ENCODE measurements at places on chromosomes 16 and 17. TPM values are rescaled to one million over a fixed set of nuclear protein-coding genes. Genes with fewer than 3 reads are reported as not detected.

PEX12 gene
- 3.7 TPM for total RNA-seq

VTN gene
- total RNA-seq: 0.11 TPM

SOST gene
- total RNA-seq: not detected

CSH2 gene
- total RNA-seq: not detected

MEFV gene
- 0.12 TPM for total RNA-seq

CCL16 gene
- total RNA-seq: not detected

B4GALNT2 gene
- not detected for total RNA-seq

CRHR1 gene
- total RNA-seq: not detected

FOXN1 gene
- total RNA-seq: under 0.01 TPM

CCT6B gene
- total RNA-seq: 1.2 TPM

KRT13 gene
- total RNA-seq: 0.55 TPM

YBX2 gene
- total RNA-seq: under 0.01 TPM

KIF1C gene
- total RNA-seq: 49.6 TPM

MAPK8IP3 gene
- 44.9 TPM for total RNA-seq

RNF112 gene
- total RNA-seq: 2.1 TPM

RNF157 gene
- 0.75 TPM for total RNA-seq

HS3ST3B1 gene
- 19.7 TPM for total RNA-seq

AANAT gene
- total RNA-seq: not detected

ZNF385C gene
- total RNA-seq: not detected

ALDOC gene
- 110 TPM for total RNA-seq

PIRT gene
- not detected for total RNA-seq

TUBB3 gene
- total RNA-seq: 596 TPM

P2RX5 gene
- 4.0 TPM for total RNA-seq

SHPK gene
- 15.4 TPM for total RNA-seq

CLDN9 gene
- total RNA-seq: not detected

TMEM114 gene
- not detected for total RNA-seq

ATP2A1 gene
- total RNA-seq: 0.22 TPM

NPIPB5 gene
- total RNA-seq: 111 TPM

PRR29 gene
- total RNA-seq: 0.11 TPM

OTOA gene
- under 0.01 TPM for total RNA-seq

AOC2 gene
- total RNA-seq: 0.75 TPM

KRT20 gene
- total RNA-seq: 0.22 TPM

IL17C gene
- total RNA-seq: not detected

PFAS gene
- total RNA-seq: 41.8 TPM

RAP1GAP2 gene
- 2.4 TPM for total RNA-seq

SEPTIN12 gene
- not detected for total RNA-seq

SENP3 gene
- total RNA-seq: 83.8 TPM

HSPB9 gene
- not detected for total RNA-seq

CA5A gene
- not detected for total RNA-seq

TAC4 gene
- total RNA-seq: not detected

PRRT2 gene
- 2.9 TPM for total RNA-seq

GP2 gene
- not detected for total RNA-seq

HSF5 gene
- total RNA-seq: not detected
